T-helper 2 cell treated with Interferon-gamma antibody and Interleukin-4, amounts not matched to agents 100 ng/mL and 5 ng/mL, for 36 hours (primary cell): ENCODE measurements at places on chromosomes 1 and 21. TPM values are rescaled to one million over a fixed set of nuclear protein-coding genes. Genes with fewer than 3 reads are reported as not detected.

NLRP3 gene
- 0.18 and 0.57 TPM in 2 replicates for total RNA-seq

C1orf87 gene
- total RNA-seq = not detected in 2 replicates

G0S2 gene
- total RNA-seq = 0.89 and 1.6 TPM in 2 replicates

ADORA1 gene
- total RNA-seq = not detected in 2 replicates

IGSF9 gene
- total RNA-seq = 0.09 TPM in 1 of 2 replicates, not detected in the other

CELA3A gene
- not detected in 2 replicates for total RNA-seq

OR10Z1 gene
- not detected in 2 replicates for total RNA-seq

DDR2 gene
- 0.11 and 0.16 TPM in 2 replicates for total RNA-seq

C1orf94 gene
- not detected in 2 replicates for total RNA-seq

DRAXIN gene
- total RNA-seq = 0.09 and 0.11 TPM in 2 replicates

FOXD2 gene
- total RNA-seq = 0.23 and 0.27 TPM in 2 replicates

PRAMEF18 gene
- not detected in 2 replicates for total RNA-seq
